ENCODE measurements at places on chromosomes 3 and 15. TPM values are rescaled to one million over a fixed set of nuclear protein-coding genes. Genes with fewer than 3 reads are reported as not detected.

DNA sequence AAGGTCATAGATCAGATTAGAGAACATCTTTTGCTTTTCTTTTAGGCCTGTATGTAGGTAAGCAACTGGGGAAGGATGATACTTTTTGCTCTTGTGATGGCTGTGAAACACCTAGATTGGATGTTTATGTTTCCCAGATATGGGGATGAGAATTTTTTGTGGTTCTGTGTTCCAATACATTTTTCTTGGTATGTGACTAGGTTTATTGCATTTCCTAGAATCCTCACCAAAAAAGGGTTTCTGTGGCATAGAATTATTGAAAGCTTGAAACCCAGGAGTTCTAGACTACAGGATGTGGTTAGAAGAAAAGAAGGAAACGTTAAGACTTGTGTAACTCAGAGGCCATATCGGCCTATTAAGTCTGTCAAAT lies 25.8 kb downstream of the OXNAD1 start:
- DNase-seq, result no peak

- no peak for DNase-seq
Measured at GRCh38 chr15:47360305-47360704, 357.0 kb upstream of the SEMA6D start.

- no peak for DNase-seq
Measured at GRCh38 chr3:59839283-59839682, 789.5 kb upstream of the CFAP20DC start.

- no peak for DNase-seq
Measured at GRCh38 chr3:70743754-70744153, 431.3 kb upstream of the MDFIC2 start.

GRCh38 chr15:69299943-69300588 lies 1.4 kb downstream of the PAQR5 start:
- no peak for DNase-seq

DNA sequence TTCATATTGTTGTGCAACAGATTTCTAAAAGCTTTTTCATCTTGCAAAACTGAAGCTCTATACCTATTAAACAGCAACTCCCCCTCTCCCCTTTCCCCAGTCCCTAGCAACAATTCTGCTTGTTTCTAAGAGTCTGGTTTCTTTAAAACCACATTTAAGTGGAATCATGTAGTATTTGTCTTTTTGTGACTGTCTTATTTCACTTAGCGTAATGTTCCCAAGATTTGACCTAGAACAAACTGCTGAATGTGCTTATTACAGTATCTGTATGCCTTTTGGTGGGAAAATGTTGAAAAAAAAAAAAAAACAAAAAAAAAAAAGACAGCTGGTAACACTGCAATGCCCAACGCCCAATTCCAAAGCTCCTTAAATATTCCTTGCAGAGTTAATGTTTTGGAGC lies 19.5 kb upstream of the SPESP1 start:
- DNase-seq, result no peak

- DNase-seq, result peak; percentile 14
Measured at GRCh38 chr15:38217788-38218609, 34.6 kb upstream of the SPRED1 start.

- DNase-seq, result no peak
Measured at GRCh38 chr3:38008191-38008701, 17.7 kb downstream of the VILL start.

DNA sequence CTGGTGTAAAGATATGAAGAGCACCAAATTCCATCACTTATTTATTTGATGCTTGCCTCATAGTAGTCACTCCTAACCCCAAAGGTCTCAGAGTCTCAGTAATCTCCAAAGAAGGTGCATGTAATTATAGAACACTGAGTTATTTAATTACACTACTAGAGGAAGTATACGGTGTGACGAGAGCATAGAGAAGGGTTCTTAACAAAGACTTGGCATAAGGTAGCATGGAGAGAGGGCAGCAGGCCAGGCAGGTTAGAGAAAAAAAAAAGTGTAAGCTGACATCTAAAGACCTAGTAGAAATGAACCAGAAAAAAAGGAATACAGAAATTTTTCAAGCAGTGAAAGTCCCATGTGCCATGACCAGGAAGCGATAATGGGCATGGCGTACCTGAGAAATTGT lies 213.3 kb upstream of the TGFBR2 start:
- peak; percentile 74 for DNase-seq

COLQ gene
- 2.9 TPM for total RNA-seq
